ELR (cell line): ENCODE measurements at places on chromosomes 7 and 10.

- no peak for DNase-seq
Measured at GRCh38 chr7:50699143-50699542, 83.6 kb downstream of the GRB10 start.

DNA sequence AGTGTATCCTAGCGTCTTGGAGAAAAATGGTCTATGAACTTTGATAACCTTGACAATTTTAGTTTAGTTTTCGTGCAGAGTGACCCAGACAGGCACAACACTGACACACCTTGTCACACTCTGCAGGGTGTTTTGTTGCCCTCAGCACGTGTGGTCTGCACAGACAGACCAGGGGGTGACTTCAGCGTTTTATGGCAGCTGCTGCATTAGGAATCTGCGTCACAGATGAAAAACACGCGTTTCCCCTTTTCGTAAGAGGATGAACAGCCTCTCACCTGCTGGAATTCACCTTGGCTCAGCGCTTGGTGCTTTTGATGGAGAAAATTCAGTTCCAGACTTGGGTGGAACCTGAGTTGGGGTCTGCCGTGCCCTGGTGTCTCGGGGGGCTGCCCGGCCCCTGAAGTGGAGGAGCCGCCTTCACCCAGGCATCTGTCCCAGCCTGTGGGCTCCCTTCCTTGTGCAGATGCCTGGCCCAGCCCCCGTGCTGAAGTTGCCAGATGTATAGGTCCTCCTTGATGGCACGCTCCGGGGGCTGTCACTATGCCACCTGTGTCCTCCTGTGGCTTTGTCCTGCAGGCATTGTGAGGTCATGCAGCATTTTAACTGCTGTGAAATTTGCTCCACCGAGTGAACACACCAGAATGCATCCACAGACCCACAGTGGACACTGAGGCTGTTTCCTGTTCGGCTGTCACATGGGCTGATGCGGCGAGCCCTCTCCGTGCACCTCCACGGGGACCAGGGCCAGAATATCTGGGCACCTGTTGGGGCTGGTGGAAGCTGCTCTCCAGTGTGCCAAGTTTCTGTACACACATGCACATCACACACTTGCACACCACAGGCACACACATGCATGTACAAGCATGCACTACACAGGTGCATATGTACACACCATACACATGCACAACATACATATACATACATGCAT lies 18.3 kb downstream of the INPP5A start:
- DNase-seq = no peak

GRCh38 chr10:74841265-74841973 lies 15.0 kb downstream of the KAT6B start:
- no peak for DNase-seq

GRCh38 chr7:122064971-122065370 lies 79.1 kb downstream of the AASS start:
- no peak for DNase-seq

- DNase-seq = no peak
Measured at GRCh38 chr7:133784486-133785001, 342.6 kb upstream of the LRGUK start.

DNA sequence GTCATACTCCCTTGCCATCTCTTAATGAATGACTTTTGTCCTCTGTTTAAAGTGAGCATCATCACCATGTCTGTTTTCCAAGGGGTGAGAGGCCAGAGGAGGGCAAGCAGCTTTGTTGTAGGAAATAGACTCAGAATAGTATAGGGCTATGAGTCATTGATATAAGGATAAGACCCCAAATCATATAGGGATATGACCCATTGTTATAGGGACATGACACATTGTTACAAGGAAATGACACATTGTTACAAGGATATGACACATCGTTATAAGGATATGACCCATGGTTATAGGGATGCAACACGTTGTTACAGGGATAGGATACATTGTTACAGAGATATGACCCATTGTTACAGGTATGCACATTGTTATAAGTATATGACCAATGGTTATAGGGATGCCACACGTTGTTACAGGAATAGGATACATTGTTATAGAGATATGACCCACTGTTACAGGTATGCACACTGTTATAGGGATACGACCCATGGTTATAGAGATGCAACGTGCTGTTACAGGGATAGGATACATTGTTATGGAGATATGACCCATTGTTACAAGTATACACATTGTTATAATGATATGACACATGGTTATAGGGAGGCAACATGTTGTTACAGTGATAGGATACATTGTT lies 311.1 kb upstream of the ADARB2 start:
- DNase-seq = no peak

DNA sequence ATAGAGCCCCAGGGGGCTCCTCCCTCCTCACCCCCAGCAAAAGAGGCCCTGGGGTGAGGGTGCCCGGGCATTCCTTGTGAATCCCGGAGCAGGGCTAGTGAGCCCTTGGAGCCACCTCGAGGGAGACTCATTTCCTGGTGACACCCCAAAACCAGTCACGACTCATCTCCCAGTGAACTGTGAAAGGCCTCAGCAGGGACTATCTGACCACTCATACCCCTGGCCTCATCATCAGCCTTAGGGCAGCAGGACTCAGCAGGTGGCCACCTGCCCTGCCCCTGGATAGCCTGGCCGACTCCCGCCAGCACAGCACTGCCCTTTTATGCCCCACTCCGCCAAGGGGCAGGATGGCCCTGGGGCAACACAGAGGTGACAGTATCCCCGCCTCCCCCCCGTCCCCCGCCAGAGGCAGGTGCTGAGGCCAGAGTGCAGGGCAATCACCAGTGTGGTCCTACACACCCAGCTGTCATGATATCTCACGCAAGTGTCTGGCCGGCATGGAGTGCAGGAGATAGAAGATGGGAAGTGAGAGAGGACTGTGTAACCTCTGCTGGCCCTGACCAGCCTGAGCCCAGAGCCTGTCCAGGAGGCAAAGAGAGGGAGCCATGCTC lies 3.2 kb downstream of the SNCG start:
- peak; percentile 85 for DNase-seq

- DNase-seq = no peak
Measured at GRCh38 chr10:98088186-98088971, 46.1 kb upstream of the R3HCC1L start.

DNA sequence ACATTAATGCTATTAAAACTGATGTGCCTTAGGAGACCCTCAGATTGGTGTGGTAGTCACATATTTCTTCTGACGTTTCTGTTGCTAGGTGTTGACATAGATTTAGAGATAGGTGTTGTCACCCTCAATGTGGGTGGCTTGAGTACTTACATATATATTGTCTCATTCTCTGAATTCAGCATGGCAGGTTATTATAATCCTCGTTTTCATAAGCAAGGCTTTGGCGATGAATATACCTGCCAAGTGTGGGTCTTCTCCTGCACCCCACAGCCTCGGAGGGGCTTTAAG lies 7.0 kb downstream of the FBH1 start:
- no peak for DNase-seq

GRCh38 chr10:47029181-47030009 lies 118.2 kb downstream of the PTPN20 start:
- no peak for DNase-seq

GRCh38 chr10:22620140-22620857 lies 94.1 kb downstream of the PIP4K2A start:
- DNase-seq = peak; percentile 98
